ENCODE measurements at places on chromosomes 7 and 10.

- DNase-seq = no peak
Observed at GRCh38 chr10:68047122-68047521, 28.0 kb downstream of the HERC4 start.

GRCh38 chr7:43625453-43625852 lies 42.5 kb downstream of the STK17A start:
- DNase-seq = no peak

DNA sequence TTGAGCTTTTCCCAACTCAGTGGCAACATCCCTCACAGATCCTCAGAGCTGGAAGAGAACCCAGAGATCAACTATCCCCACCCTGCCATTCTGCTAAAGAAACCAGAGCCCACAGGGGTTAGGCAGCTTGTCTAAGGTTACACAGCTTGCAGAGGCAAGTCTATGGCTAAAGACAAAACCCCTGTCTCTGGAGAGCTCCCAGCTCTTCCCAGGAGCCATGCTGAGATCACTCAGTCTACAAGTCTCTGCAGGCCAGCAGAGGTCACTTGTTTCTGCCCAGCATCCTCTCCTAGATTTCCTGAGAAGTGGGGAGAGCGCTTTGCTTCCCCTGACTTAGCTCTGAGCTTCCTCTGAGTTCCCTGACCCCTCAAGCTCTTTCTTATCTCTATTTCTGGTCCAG lies 28.5 kb upstream of the LOXL4 start:
- no peak for DNase-seq

GRCh38 chr10:77846718-77847311 lies 79.7 kb downstream of the DLG5 start:
- peak; percentile 62 for DNase-seq

- DNase-seq = no peak
Observed at GRCh38 chr10:45453639-45454255, 79.7 kb downstream of the ALOX5 start.

GRCh38 chr7:159198016-159198724 lies 53.5 kb upstream of the VIPR2 start:
- no peak for DNase-seq

GRCh38 chr10:96919785-96920430 lies 87.8 kb downstream of the LCOR start:
- DNase-seq = no peak

- DNase-seq = no peak
Observed at GRCh38 chr10:1240341-1240775, 184.2 kb downstream of the WDR37 start.

DNA sequence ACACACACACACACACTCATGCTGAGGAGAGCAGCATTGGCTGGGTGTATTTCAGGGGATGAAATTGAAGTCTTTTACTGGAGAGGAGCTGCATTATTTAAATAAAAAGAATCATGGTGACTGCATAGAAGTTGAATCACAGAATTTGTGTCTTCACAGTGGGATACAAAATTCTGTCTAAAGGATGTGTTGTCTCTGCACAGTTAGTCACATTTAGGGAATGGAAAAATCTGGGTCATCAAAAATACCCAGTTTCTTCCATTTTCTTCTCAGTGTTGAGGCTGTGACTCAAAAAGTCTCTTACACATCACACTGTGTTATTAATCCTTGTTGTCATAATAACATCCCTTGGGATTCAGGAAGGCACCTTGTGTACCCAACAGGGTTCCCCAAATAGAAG lies 10.9 kb downstream of the PAPSS2 start:
- no peak for DNase-seq

DNA sequence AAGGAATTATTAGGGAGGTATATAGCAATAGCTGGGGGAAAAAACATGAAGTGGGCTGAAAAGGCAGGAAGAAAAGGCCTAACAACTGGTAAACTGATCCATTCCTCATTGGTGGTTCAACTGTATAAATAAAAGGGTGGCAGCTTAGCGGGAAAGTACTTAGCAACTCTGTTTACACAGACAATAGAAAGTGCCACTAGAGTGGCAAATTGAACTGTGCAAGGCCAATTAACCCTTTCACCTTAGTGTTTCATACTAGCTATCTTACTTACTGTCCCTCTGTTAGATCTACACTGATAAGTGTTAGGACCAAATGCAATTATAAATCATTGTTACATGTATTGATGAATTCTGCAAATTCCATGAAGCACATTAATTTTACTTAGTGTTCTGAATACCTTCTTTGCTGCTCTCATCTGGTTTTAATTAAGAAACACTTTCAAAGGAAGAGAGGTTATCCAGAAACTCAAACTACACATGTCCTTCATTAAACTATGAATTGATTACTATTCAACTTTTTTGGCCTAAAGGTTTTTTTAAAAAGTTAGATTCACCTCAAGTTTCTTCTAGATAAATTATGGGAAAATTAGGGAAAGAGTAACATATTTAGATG lies 28.0 kb downstream of the DNAJC1 start:
- no peak for DNase-seq

DNA sequence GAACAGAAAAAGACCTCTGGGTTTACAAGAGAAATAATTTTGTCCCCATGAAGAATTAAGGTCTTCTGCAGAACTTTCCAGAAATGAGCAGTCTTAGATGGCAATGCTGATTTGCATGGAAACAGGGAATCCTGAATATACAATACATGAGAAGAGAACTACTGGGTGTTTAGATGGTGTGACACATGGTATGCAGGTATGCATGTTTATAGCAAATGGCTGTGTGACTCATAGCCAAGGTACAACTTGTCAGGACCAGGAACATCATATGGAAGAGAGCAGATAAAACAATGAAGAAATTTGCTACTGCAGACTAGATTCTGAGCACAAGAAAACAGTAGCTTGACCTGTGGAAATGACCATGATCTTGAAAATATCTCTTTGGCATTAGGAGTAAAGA lies 907.8 kb downstream of the GATA3 start:
- DNase-seq = no peak

- DNase-seq = no peak
Observed at GRCh38 chr7:138417078-138417700, 42.9 kb upstream of the TRIM24 start.

DNA sequence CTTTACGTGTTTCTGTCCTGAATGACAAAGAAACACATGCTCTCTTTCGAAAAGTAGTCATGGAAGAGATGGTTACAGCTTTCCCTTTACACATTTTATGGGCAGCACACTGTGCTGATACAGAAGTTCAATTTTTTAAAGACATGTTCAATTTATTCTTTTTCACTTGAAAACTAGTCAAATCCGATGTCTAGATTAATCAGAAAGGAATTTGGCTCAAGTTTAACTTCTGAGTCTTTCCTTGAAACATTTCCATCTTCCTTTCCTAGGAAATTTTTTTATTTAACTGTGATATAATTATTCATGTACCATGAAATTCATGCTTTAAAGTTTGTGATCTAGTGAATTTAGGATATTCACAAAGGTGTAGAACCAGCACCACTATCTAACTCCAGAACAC lies 360.1 kb downstream of the TNS3 start:
- DNase-seq = no peak

DNA sequence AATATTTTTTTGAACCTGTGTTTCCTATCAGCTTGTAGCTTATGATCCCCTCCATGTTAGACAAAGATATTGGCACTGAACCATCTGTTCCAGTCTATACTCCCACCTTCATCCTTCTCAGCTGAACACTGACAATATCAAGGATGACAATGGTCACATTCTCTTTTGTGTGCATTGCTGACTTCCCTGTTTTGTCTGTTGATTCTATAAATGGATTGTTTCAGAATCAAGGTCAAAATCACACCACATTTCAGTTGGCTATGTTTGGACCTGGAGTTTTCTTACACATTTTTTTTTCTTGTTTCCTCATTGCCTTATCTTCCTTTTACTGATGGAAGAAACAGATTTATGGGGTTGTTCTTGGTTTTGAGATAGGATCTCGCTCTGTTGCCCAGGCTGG lies 11.3 kb upstream of the SMURF1 start:
- no peak for DNase-seq
